NCI-H1092 treated with DMSO at 0.1 percent for 48 hours (cell line): ENCODE measurements at places on chromosomes 2 and 18.

DNA sequence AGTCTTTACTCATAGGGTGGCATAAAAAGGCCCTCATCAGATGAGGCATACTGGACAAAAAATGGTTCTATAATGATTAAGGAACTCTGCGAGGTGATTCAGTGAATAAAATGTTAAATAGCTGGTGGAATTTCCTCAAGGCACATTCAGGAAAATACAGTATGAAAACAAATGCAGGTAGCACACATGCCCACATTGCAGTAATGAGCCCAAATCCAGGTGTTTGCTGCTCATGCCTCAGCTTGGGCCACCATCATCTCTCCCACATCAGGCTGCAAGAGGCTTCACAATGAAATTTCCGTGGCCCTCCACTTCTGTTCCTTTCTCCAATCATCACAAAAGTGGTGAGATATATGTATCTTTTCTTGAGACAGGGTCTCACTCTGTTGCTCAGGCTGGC, 298.3 kb downstream of the NBAS start:
- no peak for DNase-seq

DNA sequence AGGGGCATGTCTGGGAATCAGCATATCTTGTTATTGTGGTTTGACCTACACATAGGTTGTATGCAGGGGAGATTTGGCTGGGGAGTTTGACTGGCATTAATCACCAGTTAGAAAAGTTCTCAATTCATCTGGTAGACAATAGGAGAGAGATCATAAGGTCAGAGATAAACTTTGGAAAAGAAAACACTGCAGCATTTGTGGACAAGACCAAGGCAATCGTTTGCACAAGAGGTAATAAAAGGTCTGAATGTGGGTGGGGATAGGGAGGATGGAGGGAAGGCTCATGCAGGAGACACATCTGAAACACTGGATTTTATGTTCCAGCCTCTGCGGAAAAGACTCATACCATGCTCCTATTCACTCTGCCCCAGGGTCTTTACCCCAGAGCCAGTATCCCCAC, 136.9 kb downstream of the MAIP1 start:
- no peak for DNase-seq

GRCh38 chr2:100702438-100703109, 117.4 kb upstream of the NPAS2 start:
- no peak for DNase-seq

- DNase-seq, result no peak
Measured at GRCh38 chr2:7825591-7826312, 856.1 kb upstream of the ID2 start.

DNA sequence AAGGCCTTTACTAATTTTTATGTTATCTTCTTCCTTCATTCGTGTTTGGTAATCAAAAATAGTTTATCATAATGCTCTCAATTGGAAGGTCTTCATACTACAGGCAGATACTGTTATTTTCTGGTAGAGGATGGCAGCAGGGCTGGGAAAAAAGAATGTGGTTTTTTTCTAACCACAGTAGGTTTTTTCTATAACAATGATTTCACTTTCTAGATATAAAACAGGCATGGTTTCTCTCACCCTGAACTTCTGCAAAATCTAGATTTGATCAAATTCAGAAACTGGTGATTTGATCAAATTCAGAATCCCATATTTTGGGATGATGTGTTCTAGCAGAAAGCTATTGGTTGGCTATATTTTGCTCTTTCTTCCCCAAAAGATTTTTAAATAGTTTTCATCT, 27.6 kb downstream of the BCL11A start:
- DNase-seq, result no peak
